ENCODE measurements at places on chromosomes 1 and 21. TPM values are rescaled to one million over a fixed set of nuclear protein-coding genes. Genes with fewer than 3 reads are reported as not detected.

- DNase-seq = no peak
Observed at GRCh38 chr1:198291036-198291435, 134.2 kb downstream of the NEK7 start.

GRCh38 chr1:52367272-52367671 is 1.3 kb upstream of the CC2D1B start:
- no peak for DNase-seq

ZBTB8B gene
- total RNA-seq = 0.02 TPM

GRCh38 chr1:184409011-184409410 is 22.2 kb downstream of the C1orf21 start:
- no peak for DNase-seq

DNA sequence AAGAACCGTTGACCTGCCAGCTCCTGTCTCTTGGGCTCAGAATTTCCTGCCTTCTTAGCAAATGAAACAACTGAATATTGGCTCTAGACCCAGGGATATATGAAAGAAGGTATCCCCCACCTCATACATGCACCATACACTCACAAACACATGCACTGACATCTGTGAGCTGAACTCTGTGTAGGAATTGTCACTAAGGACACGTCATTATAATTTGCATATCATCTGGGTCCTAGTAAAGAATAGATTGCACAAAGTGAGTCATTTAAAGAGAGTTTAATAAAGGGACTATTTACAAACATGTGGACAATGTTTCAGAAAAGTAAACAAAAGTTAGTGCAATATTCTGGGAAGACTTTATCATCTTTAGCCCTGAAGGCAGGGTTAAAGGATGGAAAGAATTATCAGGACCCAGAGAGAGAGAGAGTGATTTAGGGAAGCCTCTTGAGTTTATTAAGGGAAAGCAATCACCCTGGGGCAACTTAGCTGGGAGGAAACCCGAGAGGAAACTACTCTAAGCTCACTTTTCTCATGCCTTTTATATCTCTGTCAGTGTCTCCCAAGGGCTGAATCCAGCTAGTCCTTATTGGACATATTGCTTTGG is 74.1 kb upstream of the PLA2G4A start:
- no peak for DNase-seq

CELA3B gene
- total RNA-seq = not detected

- DNase-seq = no peak
Observed at GRCh38 chr1:181490740-181491712, 7.7 kb downstream of the CACNA1E start.

SIK1 gene
- total RNA-seq = 5.6 TPM

YARS1 gene
- 172 TPM for total RNA-seq

GRCh38 chr21:16418226-16418625 is 688.4 kb downstream of the USP25 start:
- no peak for DNase-seq

RGL1 gene
- total RNA-seq = 2.2 TPM

GRCh38 chr1:97159342-97159741 is 437.8 kb downstream of the PTBP2 start:
- DNase-seq = no peak

- no peak for DNase-seq
Observed at GRCh38 chr1:22627331-22627730, 9.1 kb upstream of the C1QA start.

- DNase-seq = peak; percentile 59
Observed at GRCh38 chr1:231040019-231040799, at the start of gene FAM89A. Gene FAM89A (minus strand): TSS chr1:231040254. CDS start chr1:231040211, 43 bp downstream.

- DNase-seq = peak; percentile 62
Observed at GRCh38 chr21:42527489-42528158, 14.0 kb downstream of the SLC37A1 start.

DNA sequence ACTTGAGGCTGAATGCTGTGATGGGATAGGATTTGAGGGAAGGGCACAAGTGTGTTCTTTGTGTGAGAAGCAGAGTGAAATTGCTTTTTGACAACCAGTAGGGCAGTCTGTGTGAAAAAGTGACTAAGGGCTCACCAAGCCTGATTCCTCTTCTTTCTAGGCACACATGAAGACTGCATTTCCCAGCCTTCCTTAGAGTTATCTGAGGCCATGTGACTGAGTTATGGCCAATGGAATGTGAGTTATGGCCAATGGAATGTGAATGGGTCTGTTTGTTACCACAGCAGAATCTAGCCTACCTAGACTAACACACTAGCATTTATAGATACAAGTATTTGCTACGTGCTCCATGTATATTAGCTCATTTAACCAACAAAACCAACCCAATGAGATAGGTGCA is 35.3 kb upstream of the DIRAS3 start:
- no peak for DNase-seq

APCS gene
- not detected for total RNA-seq

DNA sequence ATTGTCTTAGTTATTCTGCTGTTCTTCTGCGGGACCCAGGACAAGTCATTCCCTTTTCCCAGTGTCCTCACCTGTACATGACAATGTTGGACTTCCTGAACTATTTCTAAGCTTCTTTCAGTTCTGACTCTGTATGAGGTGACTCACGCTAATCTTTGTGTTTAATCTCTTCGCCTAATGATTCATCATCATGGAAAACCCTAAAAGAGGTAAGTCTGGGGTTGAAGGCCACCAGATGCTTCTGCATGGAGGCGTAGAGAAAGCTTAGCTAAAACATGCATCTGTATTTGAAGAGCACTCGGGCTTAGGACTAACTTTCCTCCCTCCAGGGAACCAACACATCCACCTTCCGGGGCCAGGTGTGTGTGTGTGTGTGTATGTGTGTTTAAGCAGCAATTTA is 7.4 kb downstream of the SPRR5 start:
- no peak for DNase-seq

LCK gene
- 221 TPM for total RNA-seq

MROH9 gene
- total RNA-seq = not detected

DNA sequence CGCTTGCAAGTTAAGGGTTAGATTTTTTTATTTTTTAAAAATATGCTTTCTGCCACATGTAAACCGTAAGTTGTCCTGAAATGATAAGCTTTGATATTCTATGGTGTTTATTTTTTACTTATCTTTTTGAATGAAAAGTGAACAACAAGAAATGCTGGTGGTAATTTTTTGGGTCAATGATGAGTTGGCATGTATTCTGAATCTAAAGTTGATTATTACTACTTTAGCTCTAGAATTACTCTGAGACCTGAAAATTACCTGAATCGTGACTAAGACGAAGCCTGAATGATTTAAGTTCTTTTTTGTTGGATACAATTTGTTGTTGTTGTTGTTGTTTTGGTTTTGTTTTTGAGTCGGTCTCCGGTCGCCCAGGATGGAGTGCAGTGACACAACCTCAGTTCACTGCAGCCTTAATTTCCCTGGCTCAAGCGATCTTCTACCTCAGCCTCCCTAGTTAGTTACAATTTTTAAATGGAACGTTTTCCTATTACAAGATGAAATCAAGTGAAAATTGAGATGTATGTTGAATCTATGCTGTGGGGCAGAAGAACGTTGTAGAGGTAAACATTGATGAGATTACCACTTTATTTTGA is 941 bp downstream of the RABGGTB start:
- no peak for DNase-seq

PGD gene
- total RNA-seq = 150 TPM

LHX8 gene
- not detected for total RNA-seq

- no peak for DNase-seq
Observed at GRCh38 chr1:109814993-109815786, 51.5 kb upstream of the EPS8L3 start.

DNA sequence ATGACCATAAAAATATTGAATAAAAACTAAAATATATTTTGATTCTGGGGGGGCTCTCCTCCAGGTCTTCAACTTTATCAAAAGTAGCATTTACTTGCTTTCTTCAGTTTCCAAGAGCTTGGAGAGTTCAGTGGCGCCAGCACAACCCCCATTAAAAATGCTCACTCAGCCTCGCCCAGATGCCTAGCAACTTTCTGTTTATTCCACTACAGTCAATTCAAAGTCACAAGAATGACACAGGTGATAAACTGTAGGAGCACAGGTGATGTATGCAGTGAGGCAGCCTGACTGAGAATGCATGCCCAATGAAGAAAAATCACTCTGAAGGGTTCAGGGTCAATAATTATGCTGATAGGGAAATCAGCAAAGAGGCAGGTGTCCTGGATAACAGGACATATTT is 159.4 kb upstream of the ATP1B1 start:
- no peak for DNase-seq

DNA sequence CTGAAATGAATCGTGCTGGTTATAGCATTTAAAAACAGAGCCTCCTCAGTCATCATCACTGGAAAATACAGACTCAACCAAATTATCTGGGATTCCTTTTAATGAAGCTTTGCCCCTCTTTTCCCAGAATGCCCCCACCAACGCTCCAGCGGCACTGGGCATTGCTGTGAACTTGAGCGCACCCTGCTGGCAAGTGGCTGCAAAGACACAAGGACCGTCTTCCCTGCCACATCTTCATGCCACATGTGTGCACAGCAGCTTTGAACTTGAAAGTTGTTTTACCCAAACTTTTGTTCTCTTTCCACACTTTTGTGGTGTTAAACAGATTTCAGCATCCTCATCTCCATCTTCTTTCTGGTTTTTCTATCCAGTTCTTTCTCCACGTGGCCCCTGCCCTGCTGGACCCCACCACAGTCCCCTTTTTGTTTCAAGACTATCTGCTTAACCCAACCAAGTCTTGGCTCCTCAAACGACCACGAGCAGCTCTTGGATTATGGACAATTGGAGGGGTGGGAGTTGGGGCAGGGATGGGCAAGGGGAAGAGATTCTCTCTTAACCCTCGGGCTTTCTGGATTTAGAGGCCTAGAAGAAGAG is 12.8 kb upstream of the LMX1A start:
- DNase-seq = peak; percentile 28

- DNase-seq = no peak
Observed at GRCh38 chr1:225670806-225671733, 18.1 kb upstream of the ENAH start.

ORC1 gene
- total RNA-seq = 38.9 TPM

C21orf58 gene
- total RNA-seq = 32.8 TPM

GRCh38 chr21:35681946-35682345 is 378.4 kb downstream of the SETD4 start:
- DNase-seq = no peak

VPS45 gene
- 21.9 TPM for total RNA-seq

- DNase-seq = no peak
Observed at GRCh38 chr1:90722874-90723589, 5.9 kb upstream of the BARHL2 start.

GRCh38 chr1:109241841-109242345 is 7.4 kb upstream of the CELSR2 start:
- DNase-seq = no peak

GRCh38 chr1:187032982-187033692 is 204.4 kb downstream of the PLA2G4A start:
- no peak for DNase-seq

- DNase-seq = no peak
Observed at GRCh38 chr1:224525411-224526040, 90.6 kb upstream of the CNIH3 start.

- no peak for DNase-seq
Observed at GRCh38 chr1:217889401-217889800, 258.3 kb downstream of the SPATA17 start.

GRCh38 chr1:109470245-109470644 is 3.9 kb downstream of the SYPL2 start:
- DNase-seq = no peak

CAMK1G gene
- not detected for total RNA-seq

DNA sequence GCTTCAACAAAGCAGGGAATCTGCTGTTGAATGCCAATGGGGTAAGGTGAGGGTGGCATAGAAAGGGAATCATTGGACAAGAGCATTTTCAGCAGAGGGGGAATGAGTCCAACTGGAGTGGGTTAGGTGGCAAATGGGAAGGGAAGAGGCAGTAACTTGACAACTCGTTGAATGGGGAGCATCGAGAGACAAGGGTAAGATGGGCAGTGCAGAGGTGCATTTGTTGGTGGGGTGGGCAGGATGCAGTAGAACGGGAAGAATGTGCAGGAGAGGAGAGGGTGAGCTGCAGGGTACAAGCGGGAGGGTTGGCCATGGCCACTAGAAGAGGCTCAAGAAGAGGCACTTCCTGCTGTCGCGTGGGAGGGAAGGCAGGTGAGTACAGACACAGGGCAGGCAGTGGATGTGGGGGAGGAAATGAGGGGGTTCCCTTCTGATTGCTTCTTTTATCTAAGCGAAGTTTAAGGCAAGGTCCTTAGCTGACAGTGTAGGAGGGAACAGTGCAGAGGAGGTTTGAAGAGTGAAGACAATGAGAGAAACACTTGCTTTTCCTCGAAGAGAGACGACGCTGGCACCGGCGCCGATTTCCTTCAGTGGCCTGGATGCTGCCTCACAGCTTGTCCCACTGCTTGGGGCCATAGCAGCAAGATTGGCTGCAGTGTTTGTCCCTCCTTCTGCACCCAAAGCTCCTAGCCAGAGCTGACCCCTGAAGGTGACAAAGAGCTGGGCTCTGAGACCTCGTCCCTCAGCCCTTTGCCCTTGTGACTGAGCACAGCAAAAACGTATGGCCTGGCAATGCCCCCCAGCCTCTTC is 3.2 kb upstream of the IKBKE start:
- no peak for DNase-seq

DNA sequence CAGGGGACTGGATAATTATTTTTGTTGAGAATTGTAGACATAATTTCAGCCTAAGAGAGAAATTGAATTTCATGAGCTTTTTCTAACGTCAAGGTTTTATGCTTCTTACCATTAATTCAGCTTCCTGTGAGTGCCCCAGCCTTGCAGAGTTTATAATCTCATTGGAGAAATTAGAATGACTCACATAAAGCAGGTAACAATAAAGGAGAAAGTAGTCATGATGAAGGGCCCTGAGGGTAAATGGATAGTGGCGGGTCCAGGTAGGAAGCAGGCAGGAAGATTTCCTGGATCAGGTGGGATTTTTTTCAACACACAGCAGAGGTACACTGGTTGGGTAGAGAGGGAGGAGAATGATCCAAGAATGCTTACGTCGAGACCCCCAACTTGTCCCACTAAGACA is 311.4 kb downstream of the BARHL2 start:
- DNase-seq = no peak

GRCh38 chr1:25019337-25020172 is 89.5 kb upstream of the RUNX3 start:
- no peak for DNase-seq

DNA sequence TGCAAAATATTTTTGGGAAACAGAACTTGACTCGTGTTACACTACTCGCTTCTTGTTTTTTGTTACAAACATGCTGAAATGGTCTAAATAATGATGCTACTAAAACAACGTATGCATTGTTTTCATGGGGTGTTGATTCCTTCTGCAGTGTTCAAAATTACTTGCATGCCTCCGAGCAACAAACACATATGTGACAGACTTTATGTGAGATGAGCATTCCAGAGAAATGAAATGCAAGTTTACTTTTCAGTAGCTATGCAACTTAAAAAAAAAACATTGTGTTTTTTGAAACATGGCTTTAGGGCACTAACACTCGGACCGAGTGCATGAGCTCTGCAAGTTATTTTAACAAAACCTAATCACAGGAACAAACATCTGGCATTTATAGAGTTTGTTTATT is 84.8 kb downstream of the CAMTA1 start:
- no peak for DNase-seq

All from activated T-helper 2 cell treated with anti-CD3 and anti-CD28 coated beads, Interferon-gamma antibody, Interleukin-2, Interleukin-4, amounts not matched to agents 10 μg/mL and 5 μg/mL and 100 μg/mL, durations not matched to agents 14 hours and 24 hours and 36 hours (primary cell).